ENCODE measurements at places on chromosomes 11 and 22.

DNA sequence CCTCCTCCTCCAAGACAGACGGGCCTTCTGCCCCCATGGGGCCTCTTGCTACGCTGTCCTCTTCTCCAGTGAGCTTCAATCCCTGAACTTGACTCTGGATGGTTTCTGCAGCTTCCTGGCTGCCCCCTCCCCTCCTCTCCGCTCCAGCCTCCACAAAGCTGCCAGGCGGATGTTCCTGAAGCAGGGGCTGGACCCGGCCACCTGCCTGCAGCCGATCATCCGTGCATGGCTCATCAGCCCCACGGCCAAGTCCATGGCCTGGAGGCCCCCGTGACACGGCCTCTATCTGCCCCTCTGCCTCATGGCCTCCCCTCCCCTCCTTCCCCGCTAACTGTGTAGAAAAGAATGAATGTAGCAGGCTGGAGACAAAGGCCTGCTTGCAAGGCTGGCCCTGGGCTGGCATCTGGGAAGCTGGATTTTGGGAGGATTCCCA is 6.8 kb upstream of the SUN2 start:
- DNase-seq: no peak

DNA sequence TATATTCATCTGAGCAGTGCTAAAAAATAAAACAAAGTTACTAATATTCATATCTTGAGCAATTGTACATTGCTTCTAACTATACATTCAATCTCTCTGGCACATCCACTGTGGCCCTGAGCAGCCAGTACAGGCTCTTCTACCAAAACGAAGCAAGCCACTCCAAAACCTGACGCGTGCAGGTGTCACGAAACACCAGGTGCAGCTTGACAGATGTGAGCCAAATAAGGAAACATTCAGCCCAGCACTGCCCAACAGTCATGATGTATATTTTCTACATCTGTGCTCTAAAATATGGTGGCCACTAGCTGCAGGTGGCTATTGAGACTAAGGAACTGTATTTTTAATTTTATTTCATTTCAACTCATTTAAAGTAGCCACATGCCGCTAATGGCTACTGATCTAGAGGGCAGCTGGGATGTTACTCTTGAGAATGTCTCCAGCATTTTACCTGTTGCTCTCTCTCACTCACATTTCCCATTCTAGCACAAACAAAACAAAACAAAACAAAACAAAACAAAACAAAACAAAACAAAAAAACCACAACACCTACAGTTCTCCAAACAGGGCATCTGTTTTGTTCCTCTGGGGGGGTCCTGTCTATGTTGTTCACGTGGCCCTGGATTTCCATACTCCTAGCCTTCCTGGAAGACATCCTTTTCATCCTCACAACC is 77.7 kb downstream of the LARGE1 start:
- DNase-seq: no peak

GRCh38 chr22:17152971-17153370 is 6.1 kb downstream of the HDHD5 start:
- DNase-seq: no peak

DNA sequence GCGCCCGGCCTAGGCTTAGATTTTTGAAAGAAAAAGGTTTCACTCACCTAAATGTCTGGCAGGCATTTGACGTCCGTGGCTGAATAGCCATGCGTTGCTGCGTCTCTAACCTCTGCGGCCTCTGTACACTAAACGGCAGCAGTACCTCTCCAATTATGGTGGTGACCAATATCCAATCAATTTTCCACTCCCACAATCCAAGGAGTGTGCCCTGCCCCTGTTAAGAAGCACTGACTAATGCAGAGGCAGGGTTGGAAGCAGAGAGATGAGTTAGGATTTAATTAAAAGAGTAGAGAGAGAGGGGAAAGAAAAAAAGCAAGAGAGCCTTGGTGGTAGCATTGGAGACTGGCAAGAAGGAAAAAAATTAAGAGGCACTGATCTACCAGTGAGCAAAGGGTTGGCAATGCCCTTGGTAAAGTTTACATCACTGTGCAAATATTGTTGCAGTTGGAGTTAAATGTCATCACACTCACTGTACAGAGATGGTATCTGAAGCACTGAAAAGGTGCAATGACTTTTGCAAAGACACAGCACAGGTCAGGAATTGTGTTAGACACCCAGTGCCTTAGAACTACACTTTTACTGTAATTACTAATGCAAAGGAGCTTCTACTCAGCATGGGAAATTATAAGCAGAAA is 526.7 kb downstream of the NTM start:
- no peak for DNase-seq

DNA sequence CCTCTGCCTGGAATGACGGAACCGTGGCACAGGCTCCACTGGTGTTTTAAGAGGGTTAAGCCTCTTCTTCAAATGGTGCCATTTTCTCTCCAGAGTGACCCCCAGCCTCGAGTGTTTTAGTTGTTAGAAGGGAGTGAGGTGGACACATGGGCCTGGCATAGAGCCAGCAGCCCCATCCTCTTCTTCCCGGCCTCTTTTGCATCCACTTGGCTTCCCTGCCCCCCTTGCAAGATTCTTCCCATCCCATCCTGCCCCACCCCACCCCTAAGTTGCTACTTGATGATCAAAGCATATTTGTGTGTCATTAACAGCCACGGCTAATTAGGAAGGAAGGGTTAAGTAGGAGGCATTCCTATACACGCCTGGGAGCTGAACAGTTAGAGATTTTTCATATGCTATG is 72.3 kb upstream of the CRYBB3 start:
- DNase-seq: no peak

GRCh38 chr11:67639438-67639859 is at the start of gene TBX10:
Gene TBX10 (minus strand): TSS chr11:67639763. CDS start chr11:67639472, 291 bp downstream.
- DNase-seq: no peak

DNA sequence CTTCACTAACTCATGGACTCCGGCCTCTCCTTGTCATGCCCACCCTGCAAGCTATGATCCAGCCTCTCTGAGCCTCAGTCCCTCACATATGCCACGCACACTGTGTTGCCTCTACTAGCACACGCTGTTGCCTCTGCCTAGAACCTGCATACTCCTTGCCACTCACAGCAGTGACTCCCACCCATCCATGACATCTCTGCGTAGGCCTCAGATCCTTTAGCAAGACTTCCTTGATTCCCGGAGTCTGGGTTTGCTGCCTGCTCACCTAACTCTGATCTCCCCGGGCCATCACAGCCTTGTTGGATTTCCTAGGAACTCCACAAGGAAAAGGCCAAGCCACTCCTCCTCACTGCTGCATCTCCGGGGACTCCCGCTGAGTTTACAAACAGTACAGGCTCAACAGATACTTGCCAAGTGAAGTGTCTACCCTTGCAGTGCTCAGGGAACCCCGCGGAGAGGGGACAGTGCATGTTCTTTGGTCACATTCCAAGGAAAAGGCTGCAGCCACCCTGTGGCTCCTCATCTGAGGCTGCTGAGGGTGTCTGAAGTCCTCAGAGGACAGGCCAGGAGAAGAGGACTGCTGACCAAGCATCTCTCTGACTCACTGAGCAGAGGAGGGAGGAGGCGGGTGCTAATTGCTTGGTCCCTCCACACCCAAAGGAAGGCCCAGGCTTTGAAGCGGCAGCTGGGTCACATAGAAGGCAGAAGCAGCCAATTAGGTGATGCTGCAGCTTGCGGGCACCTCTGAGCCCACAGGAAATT is 42.4 kb upstream of the NAV2 start:
- DNase-seq: no peak

DNA sequence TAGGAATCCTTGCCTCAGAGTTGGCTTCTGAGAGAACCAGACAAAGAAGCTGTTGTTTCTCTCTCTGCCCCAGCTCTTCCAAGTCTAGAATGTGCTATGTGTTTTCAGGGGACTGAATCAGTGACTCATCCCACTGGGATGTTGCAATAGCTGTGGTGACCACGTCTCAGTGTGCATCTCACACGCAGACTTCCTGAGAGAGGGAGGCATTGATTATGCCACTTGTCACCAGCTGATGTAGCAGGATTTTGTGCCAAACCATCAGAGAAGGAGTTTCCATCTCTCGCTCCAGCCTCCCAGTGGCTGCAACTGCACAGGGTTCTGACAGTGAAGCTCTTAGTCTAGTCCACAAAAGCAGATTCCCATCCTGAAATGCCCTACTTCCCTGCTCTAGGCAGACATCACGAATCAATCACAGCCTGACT is 455.8 kb downstream of the MIAT start:
- peak; percentile 83 for DNase-seq

DNA sequence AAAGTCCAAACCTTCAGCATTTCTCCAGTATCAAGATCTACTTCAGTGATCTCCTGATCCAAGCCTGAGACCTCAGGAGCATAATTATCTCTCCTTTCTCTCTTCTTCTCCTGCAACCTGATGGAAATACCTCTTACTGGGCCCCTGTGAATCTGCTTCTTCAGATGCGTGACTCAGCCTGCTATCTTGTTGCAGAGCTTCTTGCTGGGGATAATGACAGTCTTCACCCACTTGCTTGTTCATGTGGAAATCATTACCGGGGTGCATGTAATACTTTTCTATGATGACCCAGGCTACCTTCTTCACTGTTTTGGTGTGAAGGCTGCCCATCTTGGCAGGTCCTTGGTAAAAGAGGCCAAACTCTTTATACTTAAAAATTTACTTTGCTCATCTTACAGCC is 140.0 kb upstream of the POU2AF2 start:
- DNase-seq: no peak

GRCh38 chr11:34654483-34655334 is 33.8 kb downstream of the EHF start:
- no peak for DNase-seq

- no peak for DNase-seq
These were observed 469.8 kb upstream of the KIRREL3 start for GRCh38 chr11:127470306-127470884.

DNA sequence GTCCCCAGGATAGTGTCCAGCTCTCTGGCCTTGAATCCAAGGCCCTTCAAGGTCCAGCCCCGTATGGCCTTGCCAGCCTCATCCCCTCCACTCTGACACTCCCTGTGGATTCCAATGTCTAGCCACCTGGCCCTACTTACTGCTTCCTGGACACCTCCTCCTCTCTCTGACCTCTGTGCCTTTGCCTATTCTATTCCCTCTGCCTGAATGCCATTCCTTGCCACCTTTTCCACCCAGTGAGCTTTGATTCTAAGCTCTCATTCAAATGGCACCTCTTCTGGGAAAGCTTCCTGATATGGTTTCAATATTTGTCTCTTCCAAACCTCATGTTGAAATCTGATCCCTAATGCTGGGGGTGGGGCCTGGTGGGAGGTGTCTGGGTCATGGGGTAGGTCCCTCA is 31.9 kb upstream of the TTLL12 start:
- DNase-seq: no peak

Measured in retinal pigment epithelial cell (primary cell).